GM04503 (cell line): ENCODE measurements at places on chromosomes 7 and 10.

DNA sequence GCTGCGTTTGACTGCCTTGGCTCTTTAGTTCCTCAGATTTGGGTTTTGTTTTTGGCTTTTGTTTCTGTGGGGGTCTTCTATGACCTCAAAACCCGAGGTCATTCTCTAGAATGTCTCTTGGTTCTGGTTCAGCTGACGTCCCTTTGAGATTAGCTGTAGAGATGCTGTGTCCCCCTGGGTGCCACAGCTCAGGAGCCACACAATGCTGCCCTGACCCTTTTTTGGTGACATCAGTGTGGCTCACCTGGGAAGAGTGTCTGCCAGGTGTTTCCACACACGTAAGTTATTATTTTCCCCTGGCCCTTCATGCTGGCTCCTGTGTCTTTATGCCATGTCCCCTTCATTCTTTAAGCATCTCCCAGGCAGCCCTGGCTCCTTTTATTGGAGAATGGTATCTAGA lies 89.8 kb upstream of the DDC start:
- no peak for DNase-seq

DNA sequence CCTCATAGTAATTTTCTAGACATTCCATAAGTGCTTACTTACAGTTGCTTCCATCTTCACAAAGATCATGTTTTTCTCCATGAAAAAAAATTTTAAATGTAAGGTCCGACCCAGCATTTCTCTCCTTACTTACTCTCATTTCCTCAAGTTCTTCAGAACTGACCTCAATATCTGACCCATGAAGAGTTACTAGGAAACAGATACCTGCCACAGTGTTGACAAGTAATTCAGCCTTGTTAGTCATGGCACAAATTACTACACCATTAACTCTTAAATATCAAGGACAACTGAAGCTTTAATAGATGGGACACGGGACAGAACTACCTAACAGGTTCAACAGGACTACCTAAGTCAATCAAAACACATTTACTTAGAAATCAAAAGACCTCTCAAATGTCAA lies 316.2 kb downstream of the POM121L12 start:
- no peak for DNase-seq

DNA sequence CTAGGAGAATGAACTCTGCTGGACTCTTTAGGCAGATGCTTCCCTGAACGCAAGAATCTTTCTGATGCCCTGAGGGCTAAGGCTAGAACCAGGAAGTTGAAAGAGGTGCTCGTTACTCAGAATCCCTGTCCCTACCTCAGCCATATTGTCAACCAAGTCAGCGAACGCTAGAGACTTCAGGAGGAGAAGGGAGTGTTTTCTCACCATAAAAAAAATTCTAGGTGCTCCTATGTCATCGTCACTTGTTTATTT lies 359.4 kb downstream of the PRPF18 start:
- DNase-seq, result no peak

DNA sequence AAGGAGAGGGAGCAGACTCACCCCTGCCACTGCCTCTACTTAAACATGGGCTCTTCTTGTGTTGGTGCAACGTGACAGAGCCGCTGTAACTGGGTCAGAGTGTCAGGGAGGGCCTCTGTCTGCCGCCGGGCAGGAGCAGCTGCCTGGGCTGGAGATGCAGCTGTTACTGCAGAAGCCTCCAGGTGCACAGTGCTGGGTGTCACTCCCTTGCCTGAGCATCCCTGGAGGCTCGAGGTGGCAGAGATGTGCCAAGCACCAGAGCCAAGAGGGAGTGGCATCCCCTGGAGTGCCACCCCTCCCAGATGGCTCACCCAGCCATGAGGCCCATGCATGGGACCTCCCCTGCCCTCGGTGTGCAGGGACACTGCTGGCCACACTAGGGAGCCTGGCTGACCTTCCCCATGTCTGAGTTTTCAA lies 145.7 kb downstream of the PRPF18 start:
- no peak for DNase-seq

- DNase-seq, result no peak
Observed at GRCh38 chr7:134926396-134926795, 59.9 kb upstream of the AGBL3 start.
